ENCODE measurements at places on chromosomes 3 and 15. TPM values are rescaled to one million over a fixed set of nuclear protein-coding genes. Genes with fewer than 3 reads are reported as not detected.

DNA sequence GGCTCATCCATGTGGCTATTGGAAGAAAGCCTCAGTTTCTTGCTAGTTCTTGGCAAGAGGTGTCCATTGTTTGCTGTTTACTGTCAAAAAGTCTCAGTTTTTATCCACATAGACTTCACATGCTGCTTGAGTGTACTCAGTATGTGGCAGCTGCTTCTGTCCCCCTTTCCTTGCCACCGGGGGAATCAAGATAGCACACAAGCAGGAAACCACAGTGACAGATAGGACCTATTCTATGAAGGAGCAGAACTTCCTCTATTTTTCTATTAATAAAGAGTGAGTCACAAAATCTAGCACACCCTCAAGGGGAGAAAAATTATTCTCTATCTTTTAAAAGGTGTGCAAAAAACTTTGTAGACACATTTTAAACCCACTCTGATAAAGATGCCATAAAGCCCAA, 121.4 kb upstream of the GMNC start:
- H3K27me3 ChIP-seq: no peaks in the 10 kb centered on the region
- DNase-seq: no peak
- H3K4me3 ChIP-seq: no peak overlapping the region
- H3K36me3 ChIP-seq: peaks cover 10% of the 10 kb centered on the region

- H3K36me3 ChIP-seq: no peaks in the 10 kb centered on the region
- H3K4me1 ChIP-seq: peaks cover 33% of the 10 kb centered on the region
- peaks cover 3% of the 10 kb centered on the region for H3K27me3 ChIP-seq
- H3K27ac ChIP-seq: no peak overlapping the region
Measured at GRCh38 chr15:60916032-60916678, 312.9 kb downstream of the RORA start.

- peaks cover 9% of the 10 kb centered on the region for H3K4me1 ChIP-seq
- no peak overlapping the region for H3K27ac ChIP-seq
- H3K4me3 ChIP-seq: no peak overlapping the region
- peaks cover 8% of the 10 kb centered on the region for H3K36me3 ChIP-seq
- DNase-seq: no peak
- no peaks in the 10 kb centered on the region for H3K27me3 ChIP-seq
Measured at GRCh38 chr3:77535116-77535515, 495.2 kb downstream of the ROBO2 start.

DNA sequence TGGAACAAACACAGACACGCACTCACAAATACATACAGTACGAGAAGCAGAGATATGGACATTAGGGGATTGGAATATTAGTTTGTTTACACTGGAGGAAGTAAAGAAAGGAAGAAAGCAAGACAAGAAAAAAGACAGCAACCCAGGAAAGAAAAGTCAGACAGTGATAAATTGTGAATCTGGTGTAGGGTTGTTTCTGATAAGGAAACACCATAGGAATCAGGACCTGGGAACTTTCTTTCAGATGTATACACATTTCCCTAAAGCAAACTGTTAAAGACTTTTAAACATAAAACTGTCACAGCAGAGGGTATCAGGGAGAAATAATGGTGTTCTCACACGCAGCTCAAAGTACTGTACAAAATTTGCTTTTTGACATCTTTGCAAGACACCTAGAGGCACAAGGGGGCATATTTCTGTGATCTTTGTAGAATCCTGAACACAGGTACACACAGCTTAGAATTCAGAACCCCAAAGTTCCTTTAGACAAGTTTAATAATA, 153.7 kb downstream of the TUSC7 start:
- no peak for DNase-seq
- no peaks in the 10 kb centered on the region for H3K36me3 ChIP-seq
- no peak overlapping the region for H3K4me3 ChIP-seq
- no peak overlapping the region for H3K27ac ChIP-seq

- DNase-seq: no peak
- H3K4me1 ChIP-seq: peaks cover 99% of the 10 kb centered on the region
- peaks cover 6% of the 10 kb centered on the region for H3K36me3 ChIP-seq
Measured at GRCh38 chr3:71052716-71053115, 530.8 kb downstream of the FOXP1 start.

DNA sequence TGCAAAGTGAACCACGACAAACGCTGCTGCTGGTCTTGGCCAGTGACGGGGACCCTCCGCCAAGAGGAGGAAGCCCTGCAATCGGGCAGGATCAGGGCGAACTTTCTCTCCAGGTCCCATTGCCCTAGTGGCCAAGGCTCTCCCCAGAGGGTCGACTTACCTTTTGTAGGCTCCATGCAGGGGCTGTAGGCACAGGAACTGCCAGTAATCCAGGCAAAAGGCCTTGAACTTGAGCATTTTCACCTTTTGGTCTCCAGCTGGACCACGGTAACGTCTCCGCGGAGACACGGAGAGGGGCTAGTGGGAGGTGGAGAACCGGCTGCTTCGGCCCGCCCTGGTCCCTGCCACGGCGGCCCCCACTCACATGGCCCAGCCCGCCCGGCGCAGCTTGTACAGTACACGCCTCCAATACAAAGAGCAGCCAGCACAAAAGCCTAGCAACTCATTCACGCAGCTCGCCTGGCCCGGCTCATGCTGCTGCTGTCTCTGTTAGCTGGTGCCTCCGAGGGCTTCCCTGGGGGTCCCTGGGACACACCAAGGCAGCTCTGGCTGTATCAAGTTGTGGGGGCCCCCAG, 31.0 kb downstream of the IQSEC1 start:
- no peak overlapping the region for H3K27ac ChIP-seq
- H3K36me3 ChIP-seq: no peaks in the 10 kb centered on the region
- peaks cover 1% of the 10 kb centered on the region for H3K27me3 ChIP-seq
- no peak for DNase-seq
- no peak overlapping the region for H3K4me3 ChIP-seq
- H3K4me1 ChIP-seq: peaks cover 19% of the 10 kb centered on the region

DNA sequence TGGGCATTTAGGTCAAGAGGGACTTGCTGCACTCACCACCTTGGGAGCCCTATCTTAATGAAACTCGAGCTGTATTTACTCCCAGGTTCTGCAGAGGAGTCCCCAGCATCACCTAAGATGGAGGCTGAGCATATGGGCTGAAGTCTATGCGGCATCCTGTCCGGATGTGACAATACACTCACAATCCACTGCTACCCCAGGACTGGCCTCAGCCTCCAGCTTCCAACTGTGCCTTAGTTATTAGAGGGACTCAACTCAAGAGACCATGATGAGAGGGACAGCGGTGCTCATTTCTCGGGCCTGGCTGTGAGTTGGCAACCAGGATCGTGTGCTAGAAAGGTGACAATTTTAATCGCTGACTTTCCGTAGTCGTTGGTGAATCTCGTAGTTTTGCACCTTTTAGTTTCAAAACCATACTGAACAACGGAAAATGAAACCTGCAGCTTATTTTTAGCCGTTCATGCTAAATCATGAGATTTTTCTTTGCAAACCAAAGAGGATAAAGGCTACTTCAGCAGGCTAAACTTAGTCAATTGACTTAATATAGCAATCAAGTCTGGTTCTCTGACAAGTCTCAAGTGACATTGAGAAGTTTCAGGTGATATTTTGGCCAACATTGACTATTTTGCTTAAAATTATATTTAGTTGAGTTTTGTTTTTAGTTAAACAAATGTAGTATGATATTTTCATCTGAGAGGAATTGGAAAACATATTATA, 11.1 kb downstream of the ZBTB38 start:
- no peak for DNase-seq
- peaks cover 20% of the 10 kb centered on the region for H3K36me3 ChIP-seq
- no peak overlapping the region for H3K27ac ChIP-seq
- H3K4me1 ChIP-seq: peaks cover 24% of the 10 kb centered on the region

DNA sequence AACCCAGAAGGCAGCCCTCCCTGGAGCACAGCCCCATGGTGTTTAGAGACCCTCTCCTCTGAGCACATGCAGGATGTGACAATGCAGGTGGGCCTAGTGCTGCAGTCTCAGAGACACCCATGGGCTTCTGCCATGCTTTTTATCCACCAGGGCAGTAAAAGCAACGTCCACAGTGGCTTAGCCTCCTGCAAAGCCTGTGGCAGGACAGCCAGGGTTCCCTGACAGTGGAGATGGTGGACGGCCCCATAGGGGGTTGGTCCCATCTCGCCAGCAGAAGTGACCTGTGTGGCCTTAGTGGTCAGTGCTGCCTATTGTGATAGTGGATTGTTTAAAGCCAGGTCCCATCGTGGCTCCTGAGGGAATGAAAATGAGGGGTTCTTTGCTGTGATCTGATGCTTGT, 46.6 kb downstream of the APBA2 start:
- H3K27me3 ChIP-seq: no peaks in the 10 kb centered on the region
- no peak overlapping the region for H3K27ac ChIP-seq
- no peak for DNase-seq
- H3K4me3 ChIP-seq: no peak overlapping the region
- H3K36me3 ChIP-seq: peaks cover 13% of the 10 kb centered on the region
- H3K4me1 ChIP-seq: no peaks in the 10 kb centered on the region

GRCh38 chr3:113129168-113129567, 82.2 kb upstream of the BOC start:
- H3K4me3 ChIP-seq: no peak overlapping the region
- no peaks in the 10 kb centered on the region for H3K27me3 ChIP-seq
- H3K4me1 ChIP-seq: peaks cover 12% of the 10 kb centered on the region
- H3K27ac ChIP-seq: no peak overlapping the region
- no peak for DNase-seq
- no peaks in the 10 kb centered on the region for H3K36me3 ChIP-seq

DNA sequence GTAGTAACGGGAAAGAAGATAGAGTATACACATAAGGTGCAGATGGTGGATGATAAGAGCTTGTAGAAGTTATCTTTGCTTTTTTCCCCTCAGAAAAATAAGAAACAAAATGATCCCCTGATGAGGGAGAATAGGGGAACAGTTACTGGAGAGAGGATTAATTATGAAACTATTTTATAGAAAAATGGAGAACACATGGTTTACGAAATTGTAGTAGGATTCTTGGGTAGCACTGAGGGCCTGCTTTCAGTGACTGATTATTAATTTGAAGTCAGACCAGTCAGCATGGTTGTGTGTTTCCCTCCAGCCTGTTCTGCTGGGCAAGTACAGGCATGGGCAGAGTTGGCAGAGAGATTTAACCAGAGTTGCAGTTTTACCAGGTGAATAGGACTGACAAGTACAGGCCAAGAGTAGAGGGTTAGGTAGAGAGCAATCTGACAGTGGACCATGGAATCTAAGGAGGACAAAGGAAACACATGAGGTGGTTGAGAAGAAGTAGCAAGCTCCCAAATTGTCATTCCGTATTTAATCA, 5.9 kb downstream of the SLC49A4 start:
- DNase-seq: no peak
- H3K27ac ChIP-seq: no peak overlapping the region
- peaks cover 2% of the 10 kb centered on the region for H3K36me3 ChIP-seq
- peaks cover 11% of the 10 kb centered on the region for H3K4me1 ChIP-seq

DNA sequence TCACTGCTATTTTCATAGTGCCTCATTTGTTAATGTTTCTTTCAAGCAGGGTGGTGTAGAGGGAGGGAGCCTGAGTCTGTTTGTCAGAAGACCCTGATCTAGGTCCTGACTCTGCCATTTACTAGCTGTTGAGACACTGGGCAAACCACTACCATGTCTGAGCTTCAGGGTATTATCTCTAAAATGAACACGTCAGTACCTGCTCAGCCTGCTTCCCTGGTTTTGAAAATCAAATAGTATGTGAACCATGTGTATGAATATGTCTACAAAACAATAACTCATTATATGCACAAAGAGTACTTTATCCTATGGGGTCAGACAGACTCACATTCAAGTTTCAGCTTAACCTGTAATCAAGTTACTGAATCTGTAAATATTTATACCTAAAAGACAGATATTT, 25.1 kb downstream of the SYNPR start:
- no peaks in the 10 kb centered on the region for H3K36me3 ChIP-seq
- DNase-seq: no peak
- H3K27me3 ChIP-seq: peaks cover 3% of the 10 kb centered on the region
- H3K4me3 ChIP-seq: no peak overlapping the region
- H3K27ac ChIP-seq: peak overlapping the region; percentile 92

GRCh38 chr3:46930945-46931403, 45.6 kb downstream of the CCDC12 start:
- H3K27ac ChIP-seq: peak overlapping the region; percentile 68
- DNase-seq: no peak
- H3K27me3 ChIP-seq: no peaks in the 10 kb centered on the region
- peaks cover 40% of the 10 kb centered on the region for H3K4me1 ChIP-seq

GRCh38 chr3:33831053-33831452, 32.6 kb downstream of the PDCD6IP start:
- H3K27me3 ChIP-seq: no peaks in the 10 kb centered on the region
- no peak for DNase-seq
- peaks cover 43% of the 10 kb centered on the region for H3K36me3 ChIP-seq

DNA sequence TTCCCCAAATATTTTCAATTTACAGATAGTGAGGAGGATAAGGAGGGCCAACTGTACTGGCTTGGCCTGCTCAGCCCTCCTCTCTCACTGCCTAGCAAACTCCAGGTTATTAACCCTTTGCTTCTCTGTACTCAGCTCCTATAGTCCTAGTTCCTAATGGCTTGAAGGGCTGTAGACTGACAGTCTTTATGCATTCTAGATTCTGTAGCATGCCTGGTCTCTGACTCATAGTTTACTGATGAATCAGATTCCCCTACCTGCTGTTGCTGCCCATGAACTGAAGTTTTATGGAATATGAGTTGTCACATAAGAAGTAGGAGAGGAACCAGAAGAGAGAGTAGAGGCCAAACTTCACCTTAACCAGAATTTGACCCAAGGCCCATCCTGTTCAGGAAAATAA, 27.1 kb upstream of the MAP3K13 start:
- peak overlapping the region; percentile 87 for H3K27ac ChIP-seq
- H3K36me3 ChIP-seq: peaks cover 3% of the 10 kb centered on the region
- H3K4me1 ChIP-seq: peaks cover 21% of the 10 kb centered on the region
- H3K27me3 ChIP-seq: no peaks in the 10 kb centered on the region
- no peak for DNase-seq

DNA sequence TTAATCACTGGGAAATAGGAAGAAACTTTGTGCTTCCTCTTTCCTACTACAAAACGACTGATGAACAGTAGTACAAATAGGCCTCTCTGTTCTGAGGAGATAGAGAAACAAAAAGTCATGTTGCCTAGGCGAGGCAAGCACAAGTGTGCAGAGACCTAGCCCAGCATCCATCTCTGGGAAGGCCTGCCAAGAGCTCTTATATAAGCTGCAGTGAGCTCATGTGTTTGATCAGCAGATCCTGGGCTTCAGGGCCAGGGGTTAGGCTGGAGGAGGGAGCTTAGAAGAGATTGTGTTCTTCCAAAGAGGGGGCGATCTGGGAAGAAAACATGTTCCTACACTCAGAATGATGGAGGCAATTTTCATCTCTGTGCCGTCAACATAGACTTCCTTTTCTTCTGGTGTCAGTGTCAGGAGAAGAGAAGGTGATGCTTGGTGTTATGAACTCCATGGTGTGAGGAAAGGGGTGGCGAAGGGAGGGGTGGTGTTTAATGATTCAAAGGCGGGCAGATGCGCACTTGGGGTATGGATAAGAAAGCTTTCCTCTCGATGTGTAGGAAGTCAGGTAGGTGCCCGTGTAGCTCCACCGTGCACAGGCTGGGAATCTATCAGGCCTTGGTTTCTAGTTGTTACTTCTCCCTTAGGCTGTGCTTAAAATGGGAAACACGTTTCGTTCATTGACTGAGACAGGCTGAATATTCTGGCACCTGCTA, 29.5 kb upstream of the ETV5 start:
- H3K36me3 ChIP-seq: no peaks in the 10 kb centered on the region
- peaks cover 31% of the 10 kb centered on the region for H3K4me1 ChIP-seq
- no peak overlapping the region for H3K27ac ChIP-seq

Gene CORO2B
- 1.00 TPM for total RNA-seq

Gene TEX55
- not detected for total RNA-seq

Gene GOLGA6C
- total RNA-seq: not detected

Gene PDZRN3
- 42.9 TPM for total RNA-seq

Gene ITIH1
- total RNA-seq: not detected

Gene SAMMSON
- not detected for total RNA-seq

Gene SELENOT
- total RNA-seq: 49.2 TPM

Measured in mesothelial cell of epicardium (in vitro differentiated cells).